ENCODE measurements at places on chromosomes 13 and 19.

DNA sequence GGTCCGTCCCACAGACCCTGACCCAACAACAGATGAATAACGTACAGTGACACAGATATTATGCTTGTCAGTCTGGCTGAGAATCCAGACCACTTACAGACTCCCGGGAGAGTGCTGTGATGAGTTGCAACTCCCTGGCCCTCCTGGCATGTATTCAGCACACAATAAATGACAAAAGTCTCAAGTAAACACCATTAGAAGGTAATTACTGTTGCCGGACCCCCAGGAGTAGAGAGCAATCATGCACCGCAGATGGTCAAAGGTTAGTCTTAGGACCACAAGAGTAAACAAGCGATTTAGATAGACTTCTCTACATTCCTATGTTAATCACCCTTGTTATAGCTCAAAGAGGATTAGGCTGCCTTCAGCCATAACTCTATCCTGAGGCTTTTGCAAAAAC, 726.4 kb upstream of the GPC6 start:
- no peak for DNase-seq

DNA sequence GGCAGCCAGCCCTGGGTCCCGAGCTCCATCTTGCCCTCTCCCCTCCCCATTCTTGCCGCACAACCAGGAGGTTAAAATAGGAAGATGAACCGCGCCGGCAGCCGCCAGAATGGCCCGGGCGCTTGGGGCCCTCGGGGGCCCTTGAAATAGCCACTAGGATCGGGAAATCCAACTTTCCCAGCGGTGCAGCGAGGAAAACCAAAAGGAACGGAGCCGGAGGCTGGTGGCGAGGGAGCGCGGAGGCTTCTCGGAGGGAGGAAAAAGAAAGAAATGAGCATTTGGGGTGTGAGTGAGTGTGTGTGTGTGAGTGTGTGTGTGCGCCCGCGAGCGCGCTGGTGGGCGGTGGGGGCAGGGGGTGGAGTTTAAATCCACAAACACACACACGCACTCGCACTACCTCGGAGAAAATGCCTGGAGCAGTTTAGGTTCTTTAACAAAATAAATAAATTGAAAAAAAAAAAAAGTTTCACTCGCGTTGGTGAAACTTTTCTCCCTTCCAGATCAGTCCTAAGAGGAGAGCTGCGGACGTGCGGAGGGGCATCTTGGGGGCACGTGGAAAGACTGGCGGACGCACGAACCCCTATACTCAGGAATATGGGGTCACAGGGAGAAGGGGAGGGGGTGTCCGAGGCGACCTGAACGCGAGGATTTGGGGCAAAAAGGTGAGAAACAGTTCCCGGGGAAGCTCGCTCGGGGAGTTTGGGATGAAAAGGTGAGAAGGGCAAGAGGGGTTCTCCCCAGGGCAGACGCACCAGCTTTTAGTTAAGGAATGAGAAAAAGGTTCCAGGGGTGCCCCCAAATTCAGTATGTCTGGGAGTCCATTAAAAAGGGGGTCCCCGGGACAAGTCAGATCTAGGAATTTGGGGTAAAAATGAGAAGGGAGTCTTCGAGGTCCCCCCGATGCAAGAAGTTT, 1.3 kb downstream of the RFX2 start:
- DNase-seq, result peak; percentile 48

DNA sequence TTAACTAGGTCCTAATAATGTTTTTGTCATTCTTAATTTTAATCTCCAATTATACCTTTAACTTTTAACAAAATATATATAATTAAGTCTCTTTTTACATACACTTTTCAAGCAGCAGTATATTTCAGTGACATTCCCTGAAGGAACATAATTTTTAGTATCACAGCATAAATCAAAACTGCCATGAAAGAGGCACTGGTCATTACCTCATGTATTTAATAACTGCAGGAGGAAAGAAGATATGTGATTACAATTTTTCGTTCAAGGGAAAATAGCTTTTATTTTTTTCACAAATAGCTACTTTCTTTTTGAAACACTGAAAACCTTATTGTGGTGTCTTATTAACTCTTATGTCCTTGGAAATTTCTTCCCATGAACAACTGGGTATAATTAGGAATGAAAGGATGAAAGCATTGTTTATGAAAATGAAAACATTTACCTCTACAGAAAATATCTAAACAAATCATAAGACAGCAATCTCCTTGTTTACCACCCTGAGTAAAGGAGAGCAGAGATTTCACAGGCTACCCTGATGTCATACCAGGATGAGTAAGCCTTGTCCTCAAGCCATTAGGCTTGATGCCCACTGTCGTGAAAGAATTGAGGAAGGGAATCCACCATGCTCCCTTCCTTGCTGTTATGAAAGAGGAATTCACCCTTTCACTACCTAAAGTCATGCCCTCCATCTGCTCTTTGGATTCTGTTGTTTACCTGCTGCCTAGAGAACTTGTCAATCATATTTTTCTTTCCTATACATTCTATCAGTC, 877.2 kb upstream of the PCDH20 start:
- no peak for DNase-seq

DNA sequence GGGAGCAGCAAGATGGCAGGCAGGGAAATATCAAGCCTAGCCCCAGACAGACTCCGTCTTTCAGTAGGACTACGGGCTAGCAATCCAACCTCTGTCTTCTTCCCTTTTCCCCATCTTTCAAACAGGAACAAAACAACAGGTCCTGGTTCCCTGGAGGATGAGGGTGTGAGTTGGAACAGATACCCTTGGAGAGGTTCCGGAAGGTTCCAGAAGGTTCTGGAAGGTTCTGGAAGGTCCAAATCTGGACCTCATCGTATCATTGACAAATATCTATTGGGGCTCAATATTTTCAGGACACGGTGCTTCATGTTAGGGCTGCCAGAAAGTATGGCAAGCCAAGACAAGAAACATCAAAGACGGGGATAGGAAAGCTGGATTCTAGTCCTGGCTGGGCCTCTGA, 28.5 kb upstream of the FEM1A start:
- no peak for DNase-seq

GRCh38 chr13:19810996-19811881, 28.5 kb upstream of the PSPC1 start:
- DNase-seq, result no peak

- no peak for DNase-seq
These were observed 121.9 kb upstream of the MLNR start for GRCh38 chr13:49098198-49098597.

Data from effector memory CD8-positive, alpha-beta T cell (primary cell).